ENCODE measurements at places on chromosomes 12 and 14.

DNA sequence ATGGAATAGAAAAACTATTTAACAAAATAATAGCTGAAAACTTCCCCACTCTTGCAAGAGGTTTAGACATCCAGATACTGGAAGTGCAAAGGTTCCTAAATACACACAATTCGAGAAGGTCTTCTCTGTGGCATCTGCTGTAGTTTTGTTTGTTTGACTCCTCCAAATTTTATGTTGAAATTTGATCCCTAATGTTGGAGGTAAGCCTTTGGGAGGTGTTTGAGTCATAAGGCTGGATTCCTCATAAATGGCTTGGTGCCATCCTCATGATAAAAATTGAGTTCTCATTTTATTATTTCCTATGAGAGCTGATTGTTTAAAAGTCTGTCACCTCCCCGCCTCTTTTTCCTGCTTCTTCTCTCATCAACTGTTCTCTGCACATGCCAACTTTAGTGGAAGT lies 182.7 kb downstream of the MYRFL start:
- DNase-seq, result no peak

DNA sequence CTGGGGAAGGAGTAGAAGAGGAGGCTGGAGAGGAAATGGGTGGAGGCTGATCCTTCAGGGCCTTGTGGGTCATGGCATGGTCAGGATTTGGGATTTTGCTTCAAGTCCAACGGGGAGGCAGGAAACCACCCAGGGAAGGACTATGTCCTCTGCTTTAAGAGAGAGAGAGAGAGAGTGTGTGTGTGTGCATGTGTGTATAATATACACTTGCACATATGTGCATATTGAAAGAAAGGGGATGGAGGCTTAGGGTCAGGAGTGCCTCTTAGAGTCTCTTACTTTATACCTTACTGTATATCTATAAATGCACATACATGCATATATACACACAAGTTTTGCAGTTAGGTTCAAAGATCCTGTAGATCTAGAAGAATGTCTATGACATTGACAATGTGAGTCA lies 94.8 kb downstream of the RGS6 start:
- DNase-seq, result no peak

DNA sequence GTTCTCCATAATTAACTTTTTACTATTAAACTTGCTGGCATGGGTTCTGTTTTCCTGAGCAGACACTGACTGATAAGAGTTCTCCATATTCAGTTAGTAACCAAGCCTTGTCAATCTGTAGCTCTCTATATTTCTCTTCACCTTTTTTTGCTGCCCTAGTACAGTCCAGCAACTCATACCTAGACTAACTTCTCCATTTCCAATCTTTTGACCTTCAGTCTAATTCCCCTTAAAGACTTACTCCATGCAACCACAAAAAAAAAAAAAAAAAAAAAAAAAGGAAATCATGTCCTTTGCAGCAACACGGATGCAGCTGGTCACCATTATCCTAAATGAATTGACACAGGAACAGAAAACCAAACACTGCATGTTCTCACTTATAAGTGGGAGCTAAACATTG lies 125.7 kb upstream of the KRAS start:
- DNase-seq, result no peak

DNA sequence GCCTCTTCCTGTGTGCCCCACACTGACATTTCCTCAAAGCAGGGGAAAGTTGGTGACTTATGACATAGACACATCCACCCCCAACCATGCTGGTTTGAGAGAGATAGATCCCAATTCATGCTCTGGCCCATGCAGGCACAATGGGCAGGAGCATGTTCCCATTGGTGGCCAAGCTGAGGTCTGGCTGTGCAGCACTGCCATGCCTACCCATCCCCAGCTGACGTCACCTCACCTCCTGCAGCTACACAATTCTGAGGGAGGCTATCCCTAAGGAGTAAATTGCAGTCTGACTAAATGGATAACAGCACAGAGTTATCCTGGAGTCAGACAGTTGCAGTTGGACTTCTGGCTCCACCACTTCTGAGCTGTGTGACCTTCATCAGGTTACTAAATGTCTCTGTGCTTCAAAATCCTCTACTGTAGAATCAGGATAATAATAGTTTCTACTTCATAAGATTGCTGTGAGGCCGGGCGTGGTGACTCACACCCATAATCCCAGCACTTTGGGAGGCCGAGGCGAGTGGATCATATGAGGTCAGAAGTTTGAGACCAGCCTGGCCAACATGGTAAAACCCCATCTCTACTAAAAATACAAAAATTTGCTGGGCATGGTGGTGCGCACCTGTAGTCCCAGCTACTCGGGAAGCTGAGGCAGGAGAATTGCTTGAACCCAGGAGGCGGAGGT lies 323.9 kb downstream of the BCL11B start:
- no peak for DNase-seq

GRCh38 chr12:42282294-42282693 lies 43.6 kb downstream of the ZCRB1 start:
- DNase-seq, result no peak

GRCh38 chr14:51836417-51836816 lies 24.0 kb upstream of the GNG2 start:
- DNase-seq, result no peak

DNA sequence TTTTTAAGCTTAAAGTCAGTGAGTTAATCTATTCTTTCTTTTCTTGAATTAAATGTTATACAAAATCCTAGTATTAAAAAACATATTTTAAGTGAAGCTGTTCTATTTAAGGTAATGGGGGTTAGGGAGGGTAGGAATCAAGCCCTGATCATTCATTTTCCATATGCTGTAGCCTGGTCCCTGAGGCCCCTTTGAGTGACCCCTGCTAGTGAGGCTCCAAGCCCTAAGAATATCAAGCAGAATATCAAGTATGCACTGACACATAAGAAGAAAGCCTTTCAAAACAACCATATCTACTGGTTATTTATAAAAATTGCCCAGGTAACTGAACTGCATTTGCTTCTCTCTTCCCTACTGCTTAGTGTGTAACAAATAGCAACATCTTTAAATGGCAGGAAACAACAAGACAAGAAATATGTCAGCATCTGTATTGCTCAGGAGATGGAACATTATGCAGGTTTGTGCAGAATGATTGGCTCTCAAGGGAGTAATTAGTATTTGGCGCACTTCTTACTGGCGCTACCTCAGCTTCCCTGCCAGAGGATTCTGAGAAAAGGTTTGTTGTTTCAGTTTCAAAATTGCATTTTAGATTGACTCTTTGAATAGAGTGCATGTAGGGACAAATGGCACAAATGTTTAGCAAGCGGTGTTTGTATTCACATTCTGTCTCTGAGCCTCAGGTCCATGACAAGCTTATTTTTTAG lies 223.0 kb downstream of the DUSP6 start:
- DNase-seq, result no peak
